ENCODE measurements at places on chromosomes 4 and X.

- no peak for DNase-seq
Measured at GRCh38 chr4:46211406-46211805, 87.6 kb upstream of the GABRG1 start.

DNA sequence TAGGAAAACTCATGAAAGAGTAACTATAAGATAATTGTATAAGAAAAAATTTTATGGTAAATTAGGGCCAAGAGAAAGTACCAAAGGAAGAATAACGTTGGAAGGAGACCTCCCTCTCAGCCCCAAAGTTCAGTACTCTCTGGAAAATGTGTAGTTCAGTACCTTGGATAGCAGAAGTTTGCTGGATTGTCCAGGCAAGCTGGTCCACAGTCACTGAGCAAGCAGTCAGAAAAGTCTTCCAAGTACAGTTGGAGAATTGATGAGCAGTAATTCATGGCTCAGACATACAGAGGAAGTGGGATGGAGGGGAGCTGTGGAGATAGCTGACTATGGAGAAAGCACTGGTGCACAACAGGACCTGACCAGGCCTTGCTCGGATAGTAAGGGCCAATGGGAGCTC lies 598.2 kb upstream of the NDST4 start:
- DNase-seq = no peak

DNA sequence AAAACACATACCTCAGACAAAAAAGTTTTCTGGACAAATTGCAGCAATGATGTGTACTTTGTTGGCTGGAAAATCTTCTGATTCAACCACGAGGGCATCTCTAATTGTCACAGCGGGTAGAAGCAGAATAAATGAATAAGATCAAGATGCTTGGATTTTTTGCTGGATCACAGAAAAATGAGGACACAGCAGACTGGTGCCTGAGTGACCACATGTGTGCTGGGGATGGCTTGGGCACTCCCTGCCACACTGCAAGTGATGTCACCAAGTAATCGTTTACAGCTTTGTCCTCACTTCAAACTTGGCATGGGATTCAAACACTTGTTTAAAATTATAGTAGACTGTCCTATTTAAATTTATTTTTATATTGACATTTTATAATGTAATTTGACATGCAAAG lies 557.0 kb downstream of the SPRY1 start:
- no peak for DNase-seq

GRCh38 chr4:139227729-139228404 lies 50.8 kb upstream of the ELF2 start:
- no peak for DNase-seq

DNA sequence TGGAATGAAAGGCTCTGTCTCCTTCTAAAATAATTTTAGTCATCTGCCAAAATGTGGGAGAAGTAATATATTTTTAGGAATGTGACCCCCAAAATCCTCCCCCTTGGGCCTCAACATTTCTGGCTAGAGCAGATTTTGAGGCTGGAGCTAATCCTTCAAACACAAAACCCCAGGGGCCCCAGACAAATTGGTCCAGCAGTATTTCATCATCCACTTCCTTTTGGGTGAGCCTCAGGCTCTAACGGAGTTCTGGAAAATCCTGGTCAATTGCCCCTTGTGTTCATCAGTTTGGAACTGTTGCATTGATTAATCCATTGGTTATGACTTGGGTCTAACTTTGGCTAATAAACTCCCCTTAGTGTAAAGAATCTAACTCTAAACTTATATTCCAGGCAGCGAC lies 67.4 kb upstream of the PCDH19 start:
- no peak for DNase-seq

GRCh38 chr4:2141022-2141761 lies 82.1 kb downstream of the NAT8L start:
- peak; percentile 40 for DNase-seq

GRCh38 chrX:106341823-106342222 lies 173.7 kb downstream of the PWWP3B start:
- DNase-seq = no peak

DNA sequence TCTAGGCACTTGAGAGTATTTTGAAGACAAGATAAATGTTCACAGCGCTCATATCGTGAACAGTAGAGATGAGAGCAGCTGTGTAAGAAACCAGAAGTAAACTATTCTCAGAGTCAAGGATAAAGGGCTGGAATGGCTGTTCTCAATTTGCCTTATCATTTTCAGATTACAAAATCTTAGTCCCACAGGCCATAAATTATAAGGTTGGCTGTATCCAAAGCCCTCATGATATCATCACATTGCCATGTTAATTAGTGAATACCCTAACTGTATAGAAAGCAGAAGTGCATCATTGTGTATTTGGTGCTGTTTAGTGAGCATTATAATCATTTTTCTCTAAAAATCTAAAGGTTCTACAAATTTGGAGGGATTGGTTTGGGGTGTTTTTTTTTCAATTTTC lies 168.9 kb upstream of the EDNRA start:
- no peak for DNase-seq

- DNase-seq = no peak
Measured at GRCh38 chr4:138097912-138098600, 144.1 kb downstream of the SLC7A11 start.

DNA sequence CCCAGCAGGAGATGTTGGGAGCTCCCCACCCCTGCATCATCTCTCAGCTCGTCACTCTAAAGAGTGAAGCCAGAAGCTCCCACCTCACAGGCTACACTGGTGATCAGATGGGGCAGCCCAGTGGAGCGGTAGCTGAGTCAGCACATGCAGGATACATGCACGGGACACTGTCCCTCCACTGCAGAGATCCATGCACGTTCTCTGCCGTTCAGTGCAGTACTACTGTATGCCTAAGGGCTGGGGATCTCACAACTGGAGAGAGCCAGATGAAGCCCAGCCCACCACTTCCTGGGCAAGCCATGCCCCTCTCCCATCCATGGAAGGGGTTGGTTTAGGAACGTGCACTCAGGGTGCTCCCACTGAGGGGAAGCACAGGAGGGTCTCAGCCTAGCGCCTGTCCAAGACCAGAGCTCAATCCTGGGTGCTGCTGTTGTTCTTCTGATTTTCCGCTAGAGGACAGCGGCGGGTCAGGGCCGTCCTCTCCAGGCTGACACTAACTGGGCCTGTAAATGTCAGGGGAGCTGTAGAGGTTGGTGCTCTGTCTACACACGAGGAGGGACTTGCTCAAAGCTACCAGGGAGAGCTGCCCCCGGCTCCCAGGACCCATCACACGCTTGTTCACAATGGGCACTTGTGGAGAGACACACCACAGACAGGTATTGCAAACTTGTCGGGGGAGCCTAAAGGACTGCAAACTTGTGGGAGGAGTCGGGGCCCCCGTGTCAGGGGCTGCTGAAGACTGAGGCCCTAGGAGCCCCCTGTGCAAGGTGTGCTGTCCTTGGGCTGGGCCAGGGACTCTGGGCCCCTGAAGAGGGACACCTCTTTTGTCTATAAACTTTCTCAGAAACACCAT lies 18.2 kb upstream of the ABLIM2 start:
- peak; percentile 59 for DNase-seq

- no peak for DNase-seq
Measured at GRCh38 chr4:150253965-150254630, 175.9 kb downstream of the DCLK2 start.

DNA sequence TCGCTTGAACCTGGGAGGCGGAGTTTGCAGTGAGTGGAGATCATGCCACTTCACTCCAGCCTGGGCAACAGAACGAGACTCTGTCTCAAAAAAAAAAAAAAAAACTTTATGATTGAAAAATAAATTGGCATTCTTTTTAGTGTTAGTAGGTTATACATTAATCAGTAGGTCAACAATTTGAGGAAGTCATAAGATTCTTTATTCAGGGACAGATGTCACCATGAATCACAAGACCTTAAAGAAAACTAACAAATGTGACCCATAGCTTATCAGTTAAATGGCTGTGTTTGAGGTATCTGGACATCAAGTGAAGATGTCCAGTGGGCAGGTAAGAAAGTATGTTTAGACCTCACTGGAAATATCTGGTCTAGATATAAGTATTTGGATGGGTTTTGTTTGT lies 9.3 kb upstream of the PRMT9 start:
- no peak for DNase-seq

GRCh38 chr4:149956678-149957077 lies 121.6 kb upstream of the DCLK2 start:
- DNase-seq = no peak

DNA sequence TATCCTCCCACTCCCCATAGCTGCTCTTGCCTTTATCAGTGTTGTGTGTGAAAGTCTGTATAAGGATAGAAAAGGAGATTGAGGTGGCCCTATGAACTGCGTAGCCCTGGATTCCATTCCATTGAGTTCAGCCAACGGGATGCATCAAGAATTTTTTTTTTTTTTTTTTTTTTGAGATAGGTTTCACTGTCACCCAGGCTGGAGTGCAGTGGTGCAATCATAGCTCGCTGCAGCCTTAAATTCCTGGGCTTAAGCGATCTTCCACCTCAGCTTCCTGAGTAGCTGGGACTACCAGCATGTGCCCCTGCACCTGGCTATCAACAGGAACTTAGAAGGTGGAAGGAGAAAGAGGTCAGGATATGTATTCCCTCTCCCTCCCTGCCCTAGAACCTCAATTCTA lies 187.2 kb upstream of the SPRY1 start:
- no peak for DNase-seq

DNA sequence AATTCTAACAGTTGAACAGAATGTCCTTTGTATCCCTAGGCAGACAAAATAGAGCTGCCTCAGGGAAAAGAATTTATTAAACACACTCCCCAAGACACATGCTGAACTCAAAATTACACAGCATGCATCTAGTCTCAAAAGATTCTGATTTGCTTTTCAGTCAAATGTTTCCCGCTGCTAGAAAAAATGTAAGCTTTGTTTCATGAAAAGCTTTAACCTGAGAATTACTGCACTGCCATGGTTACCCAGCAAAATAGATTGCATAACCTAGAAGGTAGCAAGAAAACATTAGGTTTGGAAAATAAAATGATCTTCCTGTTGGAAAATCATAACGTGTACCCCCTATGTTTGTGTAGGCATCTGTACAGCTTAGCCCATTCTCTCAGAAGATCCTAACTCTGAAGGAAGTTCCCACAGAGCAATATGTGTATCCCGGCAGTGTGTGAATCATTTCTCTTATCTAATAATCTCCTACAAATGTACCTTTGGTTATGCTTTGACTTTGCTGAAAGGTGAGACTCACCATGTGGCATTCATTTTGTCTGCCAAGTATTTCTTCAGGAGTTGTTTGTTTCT lies 646.9 kb downstream of the STPG2 start:
- no peak for DNase-seq

DNA sequence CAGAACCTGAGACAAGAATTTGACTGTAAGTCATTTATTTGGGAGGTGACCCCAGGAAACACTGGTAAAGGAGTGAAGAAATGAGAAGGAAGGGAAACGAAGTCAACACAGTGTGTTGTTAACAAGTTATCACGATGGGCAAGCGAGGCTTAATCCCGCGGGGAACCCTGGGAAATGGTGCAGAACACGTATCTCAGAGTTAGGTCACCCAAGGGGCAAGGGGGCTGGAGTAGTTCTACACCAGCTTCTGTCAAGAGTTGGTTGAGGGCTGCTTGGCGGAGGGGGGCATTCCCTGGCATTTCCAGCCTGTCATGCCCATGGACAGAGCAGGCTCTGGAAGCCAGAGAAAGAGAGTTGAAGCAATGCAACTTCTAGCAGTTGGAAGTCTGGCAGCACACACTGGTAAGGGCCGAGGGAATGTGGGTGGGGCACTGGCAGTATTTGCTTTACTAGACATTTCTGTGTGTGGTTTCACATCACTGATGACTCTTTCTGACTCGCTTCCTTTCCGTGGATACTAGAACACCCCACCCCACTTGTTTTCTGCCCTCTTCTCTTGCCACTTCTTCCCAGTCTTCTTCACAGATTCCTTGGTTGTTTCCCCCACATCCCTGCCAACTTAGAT lies 52.2 kb upstream of the ADGRG2 start:
- no peak for DNase-seq

- DNase-seq = no peak
Measured at GRCh38 chr4:100805538-100805937, 287.7 kb upstream of the EMCN start.

GRCh38 chrX:53028678-53029077 lies 19.9 kb upstream of the GPR173 start:
- no peak for DNase-seq

- no peak for DNase-seq
Measured at GRCh38 chrX:31969714-31970113, 897.9 kb upstream of the FTHL17 start.

- DNase-seq = no peak
Measured at GRCh38 chrX:101823236-101823635, 108.6 kb downstream of the ZMAT1 start.

- no peak for DNase-seq
Measured at GRCh38 chr4:76806346-76806745, 91.6 kb downstream of the SOWAHB start.

- peak; percentile 54 for DNase-seq
Measured at GRCh38 chr4:912548-913279, 19.4 kb downstream of the GAK start.

GRCh38 chrX:7926501-7926900 lies 712 bp downstream of the PNPLA4 start:
- DNase-seq = no peak

DNA sequence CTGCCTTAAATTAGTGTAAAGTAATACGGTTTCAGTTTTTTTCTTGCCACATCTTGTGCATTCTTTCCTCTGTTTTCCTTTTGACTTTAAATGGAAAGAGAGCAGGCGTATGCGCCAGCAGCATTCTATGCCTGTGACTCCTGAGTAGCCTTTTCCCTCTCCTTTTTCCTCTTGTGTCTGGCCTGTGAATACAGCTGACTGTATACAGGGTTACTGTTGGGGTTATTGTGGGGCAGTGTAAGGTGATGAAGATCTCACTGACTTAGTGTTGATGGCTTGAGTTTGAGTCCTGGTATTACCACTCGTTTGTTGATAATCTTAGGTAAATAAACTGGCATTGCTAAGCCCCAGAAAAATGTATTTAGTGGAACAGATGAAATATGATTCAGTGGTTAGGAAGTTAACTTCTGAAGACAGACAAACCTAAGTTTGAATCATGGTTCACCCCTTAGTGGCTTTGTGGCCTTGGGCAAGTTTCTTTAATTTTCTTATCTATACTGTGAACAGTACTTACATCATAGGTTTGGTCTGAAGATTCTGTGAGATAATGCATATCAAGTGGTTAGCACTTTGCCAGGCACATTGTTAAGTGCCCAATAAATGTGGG lies 105.1 kb downstream of the FNIP2 start:
- DNase-seq = no peak

GRCh38 chr4:85854546-85854945 lies 379.6 kb downstream of the ARHGAP24 start:
- DNase-seq = no peak

- DNase-seq = no peak
Measured at GRCh38 chr4:2296631-2297601, 35.0 kb upstream of the MXD4 start.

DNA sequence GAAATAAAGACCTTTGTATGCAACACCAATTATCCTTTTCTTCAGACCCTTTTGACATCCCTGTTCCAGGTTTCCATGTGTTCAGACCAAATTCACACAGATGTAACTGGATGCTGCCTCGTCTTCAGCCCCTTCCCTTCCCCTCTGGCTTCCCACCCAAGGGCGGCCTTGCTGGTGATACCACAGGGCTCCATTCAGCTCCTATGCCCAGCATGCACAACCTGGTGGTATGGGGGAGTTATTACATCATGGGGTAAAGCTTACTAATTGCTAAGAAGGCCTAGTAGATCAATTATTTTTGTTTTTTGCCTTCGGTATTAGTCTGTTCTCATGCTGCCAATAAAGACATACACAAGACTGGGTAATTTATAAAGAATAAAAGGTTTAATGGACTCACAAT lies 317.0 kb upstream of the CXXC4 start:
- DNase-seq = no peak

Data from Ammon's horn (tissue), 1 donor.